ENCODE measurements at places on chromosomes 11 and 22.

DNA sequence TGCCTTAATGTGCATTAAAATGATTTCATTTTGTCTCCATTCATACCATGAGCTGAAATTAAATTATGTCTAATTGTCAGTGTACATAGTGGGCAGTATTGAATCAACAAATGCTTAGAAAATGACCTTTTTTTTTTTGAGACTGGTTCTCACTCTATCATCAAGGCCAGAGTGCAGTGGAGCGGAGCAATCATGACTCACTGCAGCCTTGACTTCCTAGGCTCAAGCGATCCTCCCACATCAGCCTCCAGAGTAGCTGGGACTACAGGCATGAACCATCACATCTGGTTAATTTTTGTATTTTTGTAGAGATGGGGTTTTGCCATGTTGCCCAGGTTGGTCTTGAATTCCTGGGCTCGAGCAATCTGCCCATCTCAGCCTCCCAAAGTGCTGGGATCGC lies 117.0 kb upstream of the BLID start:
- DNase-seq = no peak

DNA sequence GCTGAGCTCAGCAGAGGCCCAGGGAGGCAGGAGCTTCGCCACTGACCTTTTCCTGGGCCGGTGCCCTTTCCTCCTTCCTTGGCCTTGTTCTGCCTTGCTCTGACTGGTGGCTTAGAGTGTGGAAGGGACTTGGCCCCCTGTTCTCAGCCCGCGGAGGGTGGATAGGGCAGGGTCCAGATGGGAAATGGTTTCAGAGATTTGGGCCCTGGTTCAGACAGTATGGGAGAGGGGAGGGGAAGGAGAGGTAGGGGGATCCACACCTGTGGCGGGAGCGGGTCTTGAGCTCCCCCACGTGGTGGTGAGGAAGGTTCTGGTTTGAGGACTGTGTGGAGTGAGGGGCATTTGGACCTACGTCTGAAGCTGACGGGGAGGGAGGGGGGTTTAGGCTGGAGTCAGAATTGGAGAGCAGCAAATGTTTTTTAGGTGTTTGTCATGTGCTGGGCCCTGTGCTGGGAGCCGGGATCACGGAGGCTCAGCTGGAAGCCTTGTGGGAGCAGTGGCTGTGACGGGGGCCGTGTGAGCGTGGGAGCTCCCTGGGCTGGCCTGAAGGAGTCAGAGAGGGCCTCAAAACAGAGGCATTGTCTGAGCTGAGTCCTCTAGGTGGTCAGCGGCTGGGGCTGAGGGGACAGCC lies 27.2 kb downstream of the SHANK3 start:
- DNase-seq = no peak

- peak; percentile 86 for DNase-seq
Observed at GRCh38 chr11:118608360-118609227, 1.2 kb downstream of the PHLDB1 start.

DNA sequence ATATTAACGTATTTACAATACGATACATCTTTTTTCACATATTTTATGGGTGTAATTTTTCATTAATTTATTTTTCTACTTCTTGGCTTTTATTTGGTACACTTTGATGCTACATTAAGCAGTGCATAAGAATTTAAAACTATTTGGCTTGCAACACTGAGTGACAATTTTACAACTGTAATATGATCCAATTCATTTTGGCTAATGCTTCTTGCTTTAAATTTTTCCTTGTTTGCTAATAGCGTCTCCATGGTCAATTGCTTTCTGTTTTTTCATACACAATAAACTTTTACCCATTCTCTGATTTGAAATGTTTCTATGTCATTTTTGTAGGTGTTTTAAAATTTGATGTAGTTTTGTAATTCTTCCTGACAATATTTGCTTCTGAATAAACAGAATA lies 773.2 kb downstream of the FAM181B start:
- DNase-seq = no peak

DNA sequence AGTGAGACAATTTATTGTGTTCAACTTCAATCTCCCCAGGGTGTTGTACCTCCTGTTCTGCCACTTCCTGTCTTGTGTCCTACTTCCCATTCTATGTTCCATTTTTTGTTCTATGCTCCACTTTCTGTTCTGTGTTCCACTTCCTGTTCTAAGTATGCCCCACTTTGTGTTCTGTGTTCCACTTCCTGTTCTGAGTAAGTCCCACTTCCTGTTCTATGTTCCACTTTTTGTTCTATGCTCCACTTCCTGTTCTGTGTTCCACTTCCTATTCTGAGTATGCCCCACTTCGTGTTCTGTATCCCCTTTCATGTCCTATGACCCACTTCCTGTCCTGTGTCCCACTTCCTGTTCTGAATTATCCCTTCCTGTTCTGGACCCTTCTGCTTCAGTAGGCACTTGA lies 732.7 kb downstream of the TBC1D22A start:
- no peak for DNase-seq

- DNase-seq = no peak
Observed at GRCh38 chr11:110878513-110878912, 166.3 kb upstream of the ARHGAP20 start.

DNA sequence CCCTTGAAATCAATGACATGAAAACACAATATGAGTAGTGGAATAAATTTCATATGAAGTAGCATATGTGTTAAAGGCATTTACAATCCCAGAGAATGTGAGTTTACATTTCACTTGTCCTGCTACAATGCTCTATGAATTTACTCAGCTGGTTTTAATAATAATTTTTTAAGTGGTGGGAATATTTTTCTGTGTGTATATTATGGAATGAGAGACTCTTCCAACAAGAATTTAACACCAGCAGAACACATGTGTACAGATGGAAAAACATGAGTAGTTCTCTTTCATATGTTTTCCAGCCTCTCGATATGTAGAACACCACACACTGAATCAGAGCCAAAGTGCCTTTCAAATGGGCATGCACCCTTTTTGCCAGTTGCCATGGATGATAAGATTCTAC lies 170.4 kb downstream of the MAML2 start:
- no peak for DNase-seq

- DNase-seq = no peak
Observed at GRCh38 chr11:71325418-71326327, 73.3 kb upstream of the SHANK2 start.

GRCh38 chr11:44556735-44557409 lies 8.6 kb upstream of the CD82 start:
- DNase-seq = peak; percentile 70

DNA sequence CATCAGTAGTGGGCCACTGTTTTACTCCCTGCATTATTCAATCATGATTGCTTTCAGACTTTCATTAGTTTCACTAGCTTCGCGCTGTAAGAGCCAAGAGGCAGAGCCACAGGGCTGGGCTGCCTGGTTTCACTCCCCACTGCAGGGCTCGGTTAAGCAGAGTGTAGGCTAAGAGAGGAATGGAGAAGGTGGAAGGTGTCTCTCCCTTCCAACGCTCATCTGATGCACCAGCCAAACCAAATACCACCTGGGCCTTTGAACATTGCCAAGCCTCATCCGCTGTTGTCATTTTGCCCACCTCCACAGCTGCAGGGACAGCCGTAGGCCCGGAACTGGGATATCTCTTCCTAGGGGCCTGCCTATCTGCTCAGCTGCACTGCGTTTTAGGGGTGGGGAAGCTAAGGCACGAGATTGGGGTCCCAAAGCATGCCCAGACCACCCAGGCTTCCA lies 480 bp upstream of the SMARCB1 start:
- DNase-seq = no peak

DNA sequence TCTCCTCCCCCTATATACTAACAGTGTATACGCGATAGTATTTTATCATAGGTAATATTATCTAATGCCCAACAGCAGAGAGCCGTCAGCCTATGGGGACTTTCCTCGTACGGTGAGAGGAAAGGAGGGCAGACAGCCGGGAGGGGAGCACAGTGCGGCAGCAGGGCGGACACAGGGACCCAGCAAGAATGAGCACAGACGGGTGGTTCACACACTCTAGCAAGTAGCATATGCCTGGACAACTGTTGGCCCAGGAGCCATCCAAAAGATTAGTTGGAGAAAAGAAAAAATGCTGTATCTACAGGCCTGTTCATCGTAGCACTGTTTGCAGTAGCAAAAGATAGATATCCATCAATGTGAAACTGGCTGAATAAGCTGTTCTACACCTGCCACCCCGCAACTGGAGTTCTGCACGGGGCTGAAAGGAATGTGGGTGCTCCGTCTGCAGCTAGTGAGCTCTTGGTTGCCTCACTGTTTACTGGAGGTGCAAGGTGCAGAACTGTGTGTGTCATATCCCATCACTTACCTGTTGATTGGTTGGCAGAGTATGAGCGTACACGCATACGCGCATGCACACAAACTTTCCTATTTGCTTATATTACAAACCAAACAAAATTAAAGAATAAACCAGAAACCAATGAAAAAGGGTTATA lies 324.3 kb downstream of the TBC1D22A start:
- DNase-seq = no peak

DNA sequence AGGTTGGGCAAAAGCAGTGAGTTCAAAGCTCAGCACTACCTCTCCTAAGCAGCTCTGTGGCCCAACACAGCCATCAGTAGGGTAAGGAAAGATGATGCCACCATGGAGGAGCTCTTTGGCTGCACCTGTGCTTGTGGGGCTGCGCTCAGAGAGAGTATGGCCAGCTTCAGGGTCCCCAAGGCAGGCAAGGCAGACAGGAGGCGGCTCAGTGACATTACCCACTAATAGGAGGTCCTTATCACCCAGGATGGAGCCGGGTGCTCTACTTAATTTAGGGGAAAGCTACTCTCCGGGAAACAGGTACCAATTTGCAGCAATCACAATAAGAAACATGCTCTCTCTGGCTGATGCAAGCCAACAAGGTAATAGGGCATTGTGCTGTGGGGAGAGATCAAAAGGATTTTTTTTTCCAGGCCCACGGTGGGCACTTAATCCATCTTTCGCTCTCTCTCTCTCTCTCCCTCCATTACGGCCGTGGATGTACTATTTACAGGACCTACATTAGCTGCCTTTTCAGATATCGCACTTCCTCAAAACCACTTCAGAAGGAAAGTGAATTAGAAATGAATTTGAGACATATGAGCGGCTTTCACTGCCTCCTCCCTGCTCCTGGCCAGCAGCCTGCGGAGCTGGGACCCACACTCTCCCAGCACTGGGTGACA lies 446.3 kb downstream of the SOX6 start:
- DNase-seq = no peak

GRCh38 chr11:14042686-14043465 lies 80.4 kb downstream of the SPON1 start:
- no peak for DNase-seq

- DNase-seq = peak; percentile 82
Observed at GRCh38 chr22:37806409-37807333, 1.1 kb upstream of the GCAT start.

DNA sequence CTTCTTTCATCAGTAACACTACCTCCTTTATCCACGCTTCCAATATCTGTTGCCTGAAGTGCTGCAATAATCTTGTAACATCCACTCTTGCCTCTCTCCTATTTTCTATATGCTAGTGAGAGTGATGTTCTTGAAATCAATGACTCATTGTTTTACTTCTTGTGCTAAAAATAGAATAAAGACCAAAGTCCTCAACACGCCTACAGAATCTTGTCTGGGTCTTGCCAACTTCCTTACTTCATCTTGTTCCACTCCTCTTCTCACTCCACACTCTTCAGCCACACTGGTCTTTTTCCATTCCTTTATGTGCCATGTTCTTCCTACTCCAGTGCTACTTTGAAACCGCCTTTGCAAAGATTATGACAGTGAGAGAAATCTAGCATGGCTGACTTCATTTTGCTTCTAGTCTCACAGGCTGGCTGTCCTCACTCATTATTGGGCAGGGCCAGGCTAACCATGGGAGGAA lies 136.4 kb downstream of the CCDC81 start:
- DNase-seq = peak; percentile 34
